ENCODE measurements at places on chromosomes 7 and 10.

GRCh38 chr7:82258181-82258580 is 185.4 kb downstream of the CACNA2D1 start:
- no peak for DNase-seq

GRCh38 chr7:111743244-111743847 is 181.1 kb upstream of the IMMP2L start:
- DNase-seq, result no peak

GRCh38 chr7:145986248-145986874 is 130.2 kb upstream of the CNTNAP2 start:
- DNase-seq, result no peak

DNA sequence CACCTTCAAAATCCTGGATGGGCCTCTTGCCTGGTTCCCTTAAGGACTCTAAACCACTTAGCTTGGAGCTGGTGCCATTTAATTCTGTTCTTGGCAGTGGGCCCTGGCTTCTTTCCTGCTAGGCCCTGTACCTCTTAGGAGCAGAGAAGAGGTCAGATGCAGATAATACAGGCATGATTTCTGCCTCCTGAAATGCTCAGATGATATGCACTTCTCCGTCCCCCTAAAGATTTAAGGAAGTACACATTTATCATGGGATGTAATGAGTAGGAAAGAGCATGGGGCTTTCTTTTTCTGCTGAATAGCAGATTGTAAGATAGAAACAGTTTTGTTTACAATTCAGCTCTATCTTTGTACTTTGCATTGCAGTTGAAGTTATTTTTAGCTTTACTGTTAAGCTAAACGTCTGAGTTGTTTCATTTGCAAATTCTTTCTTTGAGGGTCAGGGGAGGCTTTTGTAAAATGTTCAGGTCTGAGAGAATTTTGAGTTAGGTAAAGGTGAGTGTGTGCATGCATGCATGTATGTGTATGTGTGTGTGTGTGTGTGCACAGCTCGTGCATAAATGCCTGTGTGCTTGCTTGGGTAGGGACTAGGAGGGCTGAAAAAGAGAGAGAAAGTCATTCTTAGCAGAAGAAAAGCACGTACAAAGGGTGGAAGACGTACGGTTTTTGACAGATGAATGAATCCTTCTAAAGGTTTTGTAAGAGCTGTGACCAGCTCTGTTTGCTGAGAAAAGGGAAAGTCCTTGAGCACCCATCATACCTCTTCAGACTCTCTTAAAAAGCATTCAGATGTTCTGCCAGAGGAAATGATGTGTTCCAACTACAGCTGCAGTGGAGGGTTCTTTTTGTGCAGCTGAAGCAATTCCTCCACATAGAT is 364.2 kb downstream of the AUTS2 start:
- no peak for DNase-seq

- no peak for DNase-seq
Observed at GRCh38 chr7:98562381-98562823, 54.7 kb upstream of the NPTX2 start.

- DNase-seq, result no peak
Observed at GRCh38 chr10:56991591-56992069, 630.6 kb upstream of the ZWINT start.

GRCh38 chr7:109532262-109532992 is 962.8 kb downstream of the DNAJB9 start:
- DNase-seq, result no peak

DNA sequence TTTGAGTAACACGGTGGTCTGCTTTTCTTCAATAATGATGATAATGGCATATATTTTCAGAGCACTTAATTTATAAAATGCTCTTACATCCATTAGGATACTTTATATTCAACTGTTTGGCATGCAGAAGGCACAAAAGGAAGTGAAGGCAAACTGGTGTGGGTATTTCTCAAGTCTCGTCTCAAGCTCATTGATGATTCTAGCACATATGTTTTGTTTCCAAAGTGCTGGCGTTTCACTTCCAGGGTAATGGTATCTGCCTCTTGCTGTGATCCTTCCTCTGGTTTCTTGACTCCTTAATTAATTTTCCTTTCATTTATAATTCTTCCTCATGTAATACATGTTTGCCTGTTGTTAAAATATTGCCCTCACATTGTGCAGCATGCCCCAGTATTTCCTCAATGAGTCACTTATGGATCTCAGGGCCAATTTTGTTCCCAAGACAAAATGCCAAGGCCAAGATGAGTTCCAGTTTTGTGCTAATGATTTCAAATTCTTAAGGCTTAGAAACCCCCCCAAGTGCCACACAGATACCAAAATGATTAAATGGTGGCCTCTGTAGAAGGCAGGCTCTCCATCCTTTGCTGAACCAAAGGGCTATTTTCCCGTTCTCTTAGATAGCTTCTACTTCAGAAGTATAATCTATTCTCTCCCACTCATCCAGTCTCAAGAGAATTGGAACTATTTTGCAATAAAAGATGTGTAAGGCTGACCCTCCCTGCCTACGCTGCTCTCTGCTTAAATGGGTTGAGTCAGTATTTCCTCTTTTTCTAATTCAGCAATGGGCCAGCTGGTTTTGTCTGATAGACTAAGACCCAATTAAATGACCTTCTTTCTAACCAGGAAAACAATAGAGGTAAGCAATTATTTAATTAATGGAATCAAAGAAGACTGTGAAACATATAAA is 171.2 kb downstream of the ZNF365 start:
- no peak for DNase-seq

- DNase-seq, result no peak
Observed at GRCh38 chr10:97916586-97916985, 66.9 kb downstream of the GOLGA7B start.

- DNase-seq, result no peak
Observed at GRCh38 chr10:114103284-114103683, 59.6 kb downstream of the ADRB1 start.

DNA sequence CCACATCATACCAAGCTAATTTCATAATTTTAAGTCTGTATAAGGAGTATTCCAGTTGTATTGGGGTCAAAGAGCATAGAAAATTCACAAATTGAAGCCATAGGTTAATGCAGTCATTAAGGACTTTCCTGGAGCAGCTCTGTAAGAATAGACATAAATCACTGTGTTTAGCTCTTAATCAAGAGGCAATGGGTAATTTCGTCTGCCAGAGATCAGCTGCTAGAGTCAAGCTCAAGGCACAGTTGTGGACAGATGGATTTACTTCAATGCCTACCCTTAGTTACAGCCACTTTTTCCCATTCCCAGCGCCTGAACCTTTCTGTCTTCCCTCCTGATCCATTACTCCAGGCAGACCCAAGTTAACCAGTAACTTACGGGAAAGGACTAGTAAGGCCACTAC is 40.6 kb upstream of the AGBL3 start:
- no peak for DNase-seq

DNA sequence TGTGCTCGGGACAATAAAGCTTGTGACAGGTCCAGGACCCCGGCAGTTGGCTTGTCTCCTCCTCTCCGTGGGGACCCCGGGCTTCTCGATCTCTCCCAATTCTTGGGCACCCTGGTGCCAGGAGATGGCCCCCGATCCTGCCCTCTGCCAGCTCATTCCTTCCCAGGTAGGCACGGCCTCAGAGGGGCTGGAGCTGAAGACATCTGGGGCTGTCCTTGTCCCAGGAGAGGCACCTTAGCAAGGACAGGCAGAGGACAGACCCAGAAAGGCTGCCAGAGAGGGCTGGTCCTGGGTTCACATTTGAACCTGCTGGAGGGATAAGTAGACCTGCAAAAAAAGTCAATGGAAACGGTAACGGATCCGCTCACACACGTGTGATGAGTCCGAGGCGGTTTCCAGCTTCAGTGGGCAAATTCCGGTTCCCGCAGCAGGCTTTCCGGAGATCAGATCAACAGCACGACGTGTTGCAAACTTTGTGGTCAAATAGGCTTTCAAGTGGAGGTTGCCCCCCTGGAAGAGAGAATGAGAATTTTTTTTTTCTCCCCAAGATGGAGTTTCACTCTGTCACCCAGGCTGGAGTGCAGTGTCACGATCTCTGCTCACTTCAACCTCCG is 47.7 kb upstream of the GTF2IRD1 start:
- DNase-seq, result no peak

GRCh38 chr7:141287936-141288335 is 214.1 kb downstream of the TMEM178B start:
- DNase-seq, result no peak

DNA sequence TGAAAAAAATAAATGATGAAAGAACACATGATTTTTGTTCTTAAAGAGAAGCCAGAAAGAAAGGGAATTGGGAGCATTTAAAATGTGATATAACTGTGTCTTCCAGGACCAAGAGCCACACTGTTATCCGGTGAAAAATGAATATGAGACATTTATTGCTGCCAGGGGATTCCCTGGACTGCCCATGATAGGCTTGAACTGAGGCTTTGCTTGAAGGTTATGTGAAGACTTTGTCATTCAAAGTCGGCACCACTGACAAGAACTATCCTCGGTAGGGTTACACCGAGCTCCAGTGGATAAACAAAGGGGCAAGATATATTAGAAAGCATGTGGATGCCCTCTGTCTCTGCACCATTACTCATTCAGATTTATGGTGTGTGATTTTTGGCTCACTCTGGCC is 125.4 kb upstream of the MINDY3 start:
- DNase-seq, result no peak

GRCh38 chr7:157943561-157943960 is 606.8 kb downstream of the DNAJB6 start:
- DNase-seq, result no peak

GRCh38 chr10:66748217-66748616 is 177.6 kb upstream of the LRRTM3 start:
- no peak for DNase-seq

DNA sequence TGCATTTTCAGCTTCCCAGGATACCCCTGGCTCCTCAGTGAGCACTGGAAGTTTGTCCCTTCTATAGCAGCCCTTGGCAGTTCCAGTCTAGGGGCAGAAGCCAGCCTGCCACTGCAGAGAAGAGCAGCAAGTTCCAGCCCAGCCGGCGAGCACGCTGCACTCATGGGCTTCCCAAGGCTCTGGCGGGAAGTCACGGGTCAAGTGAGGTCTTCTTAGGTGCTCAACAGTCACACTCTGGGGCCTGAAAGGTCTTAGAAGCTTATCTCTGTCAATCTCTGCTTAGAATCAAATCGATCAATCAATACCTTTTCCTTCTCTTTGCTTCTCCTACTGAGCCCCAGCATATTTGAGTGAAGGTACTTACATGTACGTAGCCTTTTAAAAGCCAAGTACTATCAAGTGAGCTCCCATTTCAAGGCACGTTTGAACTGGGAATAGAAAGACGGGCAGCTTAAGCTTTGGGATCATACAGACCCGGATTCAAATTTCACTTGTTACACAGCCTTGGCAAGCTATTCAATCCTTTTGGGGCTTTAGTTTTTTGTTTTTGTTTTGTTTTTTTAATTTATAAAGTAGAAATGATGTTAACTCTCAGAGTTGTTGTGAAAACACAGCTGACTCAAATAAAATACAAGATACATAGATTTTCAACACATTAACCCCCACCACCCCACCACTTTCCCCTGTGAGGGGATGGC is 152.6 kb upstream of the KLF14 start:
- no peak for DNase-seq

- DNase-seq, result no peak
Observed at GRCh38 chr10:59709395-59710125, at the start of gene SLC16A9. Gene SLC16A9, minus strand, starts transcription at chr10:59709850. Its CDS starts 25,559 bp downstream, at chr10:59684291.

- DNase-seq, result no peak
Observed at GRCh38 chr10:13665516-13666262, 78.9 kb downstream of the PRPF18 start.

GRCh38 chr7:80634505-80634904 is 3.9 kb upstream of the CD36 start:
- no peak for DNase-seq

DNA sequence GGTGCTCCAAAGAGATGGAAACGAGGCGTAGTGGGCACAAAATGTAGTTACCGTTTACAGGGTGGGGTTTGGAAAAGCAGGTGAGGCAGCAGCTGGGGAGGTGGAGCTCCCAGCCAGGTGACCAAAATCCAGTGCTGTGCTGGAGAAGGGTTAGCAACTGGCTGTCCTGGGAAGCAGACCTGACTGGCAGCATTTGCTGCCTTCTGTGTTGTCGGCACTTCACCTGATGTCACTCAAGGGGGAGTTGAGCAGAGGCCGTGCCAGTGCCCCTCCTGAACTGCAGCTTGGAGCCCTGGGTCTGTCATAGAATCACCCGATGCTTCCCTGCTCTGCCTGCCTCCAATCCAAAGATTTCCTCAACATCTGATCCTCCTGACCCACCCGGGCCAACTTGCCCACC is 12.8 kb downstream of the GCK start:
- no peak for DNase-seq

GRCh38 chr7:33716581-33717477 is 188.5 kb upstream of the BMPER start:
- DNase-seq, result no peak

GRCh38 chr7:28354601-28355402 is 57.5 kb upstream of the CREB5 start:
- DNase-seq, result no peak

DNA sequence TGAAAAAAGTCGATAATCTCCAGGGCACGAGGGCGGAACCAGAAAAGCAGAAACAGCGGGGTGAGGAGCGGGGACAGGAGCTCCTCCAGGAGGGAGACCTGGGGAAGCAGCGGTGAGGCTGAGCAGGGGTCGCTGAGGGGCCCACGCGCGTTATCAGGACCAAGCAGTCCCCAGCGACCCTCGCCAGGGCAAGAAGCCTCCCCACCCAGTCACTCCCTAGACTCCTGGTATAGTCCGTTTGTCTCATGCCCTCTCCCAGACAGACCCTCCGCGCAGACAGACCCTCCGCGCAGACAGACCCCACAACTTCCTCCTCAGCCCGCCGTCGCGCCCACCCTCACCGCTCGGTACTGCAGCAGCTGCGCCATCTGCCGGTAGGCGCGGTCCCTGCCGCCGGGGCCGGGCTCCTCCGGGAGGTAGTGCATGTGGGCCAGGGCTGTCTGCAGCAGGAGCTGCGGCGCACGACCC is 6.3 kb downstream of the ATG9B start:
- DNase-seq, result peak; percentile 79

- DNase-seq, result no peak
Observed at GRCh38 chr7:128383776-128384175, 22.3 kb upstream of the PRRT4 start.

GRCh38 chr7:157558061-157558460 is 221.3 kb downstream of the DNAJB6 start:
- DNase-seq, result no peak

GRCh38 chr7:34184466-34184865 is 279.1 kb downstream of the BMPER start:
- no peak for DNase-seq

DNA sequence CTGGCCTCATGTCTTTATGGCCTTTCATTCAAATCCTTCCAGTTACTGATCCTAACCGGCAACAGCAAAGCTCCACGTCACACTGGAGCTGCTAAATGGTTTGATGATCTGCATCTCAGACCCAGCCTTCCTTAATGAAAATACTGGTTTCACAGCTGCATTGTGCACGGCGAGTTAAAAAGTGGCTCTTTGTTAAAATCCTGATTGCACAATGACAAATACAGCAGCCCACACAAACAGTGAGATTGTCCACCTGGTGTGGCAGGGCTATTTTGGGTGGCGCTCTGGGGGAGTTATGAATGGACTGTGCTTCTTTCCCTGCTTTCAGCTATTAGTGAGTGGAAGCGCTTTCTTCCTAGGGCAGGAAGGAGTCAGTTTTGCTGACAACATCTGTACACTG is 63.4 kb upstream of the C1QL3 start:
- DNase-seq, result no peak
